ENCODE measurements at places on chromosomes 7 and 10. TPM values are rescaled to one million over a fixed set of nuclear protein-coding genes. Genes with fewer than 3 reads are reported as not detected.

- no peaks in the 10 kb centered on the region for H3K36me3 ChIP-seq
- no peak overlapping the region for H3K27ac ChIP-seq
- H3K4me1 ChIP-seq: no peaks in the 10 kb centered on the region
- no peaks in the 10 kb centered on the region for H3K27me3 ChIP-seq
- DNase-seq: no peak
Measured at GRCh38 chr7:71137479-71137878, 5.5 kb downstream of the GALNT17 start.

DNA sequence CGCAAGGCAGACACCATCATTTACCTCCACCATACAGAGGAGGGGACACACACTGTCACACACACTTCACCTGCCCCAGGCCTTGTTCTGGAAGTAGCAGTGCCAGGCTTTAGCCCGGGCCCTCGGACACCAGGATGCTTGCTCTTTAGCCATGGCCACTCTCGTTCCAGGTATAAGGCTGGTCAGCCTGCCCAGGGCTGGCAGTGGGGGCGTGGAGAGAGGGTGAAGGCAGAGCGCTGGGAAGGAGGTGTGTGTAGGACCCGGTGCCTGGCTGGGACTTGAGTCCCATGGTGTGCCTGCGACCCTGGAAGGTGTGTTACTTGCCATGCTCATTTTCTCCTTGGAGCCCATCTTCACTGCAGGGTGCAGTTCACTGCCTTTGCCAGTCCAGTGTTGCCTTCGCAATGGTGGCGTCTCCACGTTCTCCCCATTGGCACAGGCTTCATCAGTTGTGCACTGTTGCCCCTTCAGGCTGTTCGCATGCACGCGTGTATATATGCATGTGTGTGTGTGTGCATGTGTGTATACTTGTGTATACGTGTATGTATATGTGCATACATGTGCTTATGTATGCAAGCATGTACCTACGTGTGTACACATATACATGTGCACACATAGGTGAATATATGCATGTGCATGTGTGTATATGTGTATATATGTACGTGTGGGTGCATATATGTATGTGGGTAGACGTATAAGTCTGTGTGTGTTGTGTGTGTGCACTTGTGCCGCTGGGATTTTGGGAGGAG, 153.4 kb downstream of the CAMK1D start:
- no peaks in the 10 kb centered on the region for H3K27me3 ChIP-seq
- H3K4me3 ChIP-seq: no peak overlapping the region
- H3K4me1 ChIP-seq: no peaks in the 10 kb centered on the region
- DNase-seq: no peak
- H3K27ac ChIP-seq: no peak overlapping the region
- H3K36me3 ChIP-seq: no peaks in the 10 kb centered on the region

DNA sequence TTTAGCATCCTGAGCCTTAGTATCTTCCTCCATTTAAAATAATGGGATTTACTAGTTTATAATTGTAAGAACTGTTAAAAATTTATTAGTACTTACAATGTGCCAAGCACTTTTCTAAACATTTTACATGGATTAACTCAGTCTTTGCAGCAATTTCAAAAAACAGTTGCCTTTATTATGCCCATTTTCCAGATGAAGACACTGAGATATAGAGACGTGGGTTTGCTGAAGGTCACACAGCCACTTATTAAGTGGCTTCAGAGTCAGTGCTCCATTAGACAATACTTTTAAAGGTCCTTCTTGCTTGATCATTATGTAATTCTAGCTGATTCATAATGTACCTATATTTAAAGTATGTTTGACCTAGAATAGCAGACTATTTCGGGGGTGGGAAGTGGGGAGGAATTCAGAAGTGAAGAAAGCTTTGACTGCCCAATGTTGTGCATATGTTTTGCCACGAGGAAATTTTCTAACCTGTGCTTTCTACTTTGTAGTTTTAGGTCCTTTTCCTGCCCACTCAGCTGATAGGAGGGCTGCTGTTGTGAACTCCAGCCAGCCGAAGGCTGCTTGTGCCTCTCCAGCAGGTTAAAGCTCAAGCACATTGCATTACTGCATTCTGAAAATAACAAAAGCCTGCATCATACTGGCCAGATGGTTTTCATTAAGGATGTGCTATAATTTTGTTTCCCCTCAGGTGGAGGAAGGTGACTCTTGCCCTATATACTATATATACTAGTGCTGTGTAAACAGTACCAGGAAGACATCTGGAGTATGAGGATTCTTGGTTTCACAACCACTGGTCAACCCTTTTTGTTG, 4.3 kb downstream of the PLEKHA8 start:
- H3K27me3 ChIP-seq: no peaks in the 10 kb centered on the region
- peaks cover 27% of the 10 kb centered on the region for H3K4me1 ChIP-seq
- no peaks in the 10 kb centered on the region for H3K36me3 ChIP-seq

GRCh38 chr7:28068811-28069216, 111.8 kb downstream of the JAZF1 start:
- H3K36me3 ChIP-seq: no peaks in the 10 kb centered on the region
- H3K4me3 ChIP-seq: no peak overlapping the region
- no peaks in the 10 kb centered on the region for H3K27me3 ChIP-seq

GRCh38 chr7:79403879-79404278, 49.6 kb downstream of the MAGI2 start:
- no peaks in the 10 kb centered on the region for H3K27me3 ChIP-seq
- no peaks in the 10 kb centered on the region for H3K36me3 ChIP-seq
- no peak for DNase-seq
- H3K27ac ChIP-seq: no peak overlapping the region

Gene ABI1
- total RNA-seq: 20.7 TPM

Gene LIPK
- total RNA-seq: not detected

- H3K4me1 ChIP-seq: no peaks in the 10 kb centered on the region
- H3K27ac ChIP-seq: no peak overlapping the region
- no peak for DNase-seq
- H3K27me3 ChIP-seq: no peaks in the 10 kb centered on the region
- H3K4me3 ChIP-seq: no peak overlapping the region
Measured at GRCh38 chr7:72077786-72078185, 334.4 kb downstream of the CALN1 start.

DNA sequence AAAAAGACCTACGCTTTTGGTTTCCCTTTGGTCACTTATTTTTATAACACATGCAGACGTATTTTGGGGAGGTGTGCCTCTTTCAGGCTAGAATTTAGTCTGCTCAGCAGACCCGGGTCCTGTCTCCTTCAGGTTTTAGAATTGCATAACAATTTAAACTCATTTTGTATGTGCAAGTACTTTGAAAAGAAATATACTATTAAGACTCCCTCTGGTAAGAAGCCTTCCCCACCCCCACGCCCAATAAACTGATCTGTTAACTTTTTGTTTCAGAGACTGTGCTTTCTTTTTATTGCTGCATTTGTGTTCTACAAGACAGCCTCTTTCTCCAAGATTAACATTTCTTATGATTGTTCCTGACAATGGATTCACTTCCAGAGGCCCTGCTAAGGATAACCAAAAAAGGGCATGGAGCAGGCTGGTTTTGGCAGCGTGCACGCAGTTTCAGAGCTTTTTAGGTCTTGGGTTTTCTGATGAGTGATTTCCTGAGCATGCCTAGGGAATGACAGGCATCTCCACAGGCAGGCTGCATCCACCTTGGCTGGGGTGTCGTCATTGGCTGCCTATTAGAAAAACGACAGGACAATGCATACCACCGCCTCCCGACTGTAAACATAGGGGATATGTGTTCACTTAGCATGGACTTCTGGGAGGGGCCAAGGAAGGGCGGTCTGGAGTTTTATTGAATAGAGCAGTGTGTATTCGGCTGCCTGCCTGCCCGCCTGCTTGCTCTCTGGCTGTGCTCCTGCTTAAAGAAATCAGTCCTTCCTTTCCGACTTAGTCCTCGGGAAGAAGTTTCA, at the start of gene CALD1:
Gene CALD1, plus strand, starts transcription at position 694 of the 800 bp plus-strand sequence. CDS start 88,100 bp downstream, outside the sequence.
- peak within 1 kb of the TSS; percentile 45 for H3K27ac ChIP-seq
- H3K27me3 ChIP-seq: no peaks in the 10 kb centered on the region
- H3K4me1 ChIP-seq: peaks cover 29% of the 10 kb centered on the region

DNA sequence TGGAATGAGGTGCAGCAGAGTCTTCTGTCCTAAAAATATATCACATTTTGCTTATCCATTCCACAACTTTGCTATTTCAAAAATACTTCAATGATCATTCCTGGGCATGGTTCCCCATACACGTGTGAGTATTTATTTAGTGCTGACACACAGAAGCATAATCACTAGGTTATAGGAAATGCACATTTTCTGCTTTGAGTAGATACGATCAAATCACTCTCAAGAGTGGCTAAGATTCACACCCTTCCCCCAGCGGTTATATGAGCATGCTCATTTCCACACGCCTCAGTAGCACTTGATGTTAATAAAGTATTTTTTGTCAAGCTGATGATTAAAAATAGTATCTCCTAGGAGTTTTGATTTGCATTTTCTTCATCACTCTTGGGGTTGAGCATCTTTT, 93.5 kb upstream of the LRRC4 start:
- H3K27me3 ChIP-seq: peaks cover 21% of the 10 kb centered on the region
- no peaks in the 10 kb centered on the region for H3K36me3 ChIP-seq
- H3K4me1 ChIP-seq: no peaks in the 10 kb centered on the region
- H3K27ac ChIP-seq: no peak overlapping the region
- no peak for DNase-seq
- H3K4me3 ChIP-seq: no peak overlapping the region

GRCh38 chr7:55878691-55879090, 8.6 kb upstream of the ZNF713 start:
- H3K36me3 ChIP-seq: no peaks in the 10 kb centered on the region
- H3K27me3 ChIP-seq: no peaks in the 10 kb centered on the region
- H3K4me1 ChIP-seq: no peaks in the 10 kb centered on the region
- H3K27ac ChIP-seq: no peak overlapping the region
- no peak for DNase-seq

- no peak overlapping the region for H3K27ac ChIP-seq
- no peak overlapping the region for H3K4me3 ChIP-seq
- H3K36me3 ChIP-seq: no peaks in the 10 kb centered on the region
- no peak for DNase-seq
- no peaks in the 10 kb centered on the region for H3K27me3 ChIP-seq
Measured at GRCh38 chr10:17153321-17153720, 23.7 kb upstream of the CUBN start.

Gene IGF2BP3
- total RNA-seq: 11.7 TPM

GRCh38 chr7:50699143-50699542, 83.6 kb downstream of the GRB10 start:
- peaks cover 8% of the 10 kb centered on the region for H3K36me3 ChIP-seq
- no peak for DNase-seq
- H3K27me3 ChIP-seq: no peaks in the 10 kb centered on the region
- H3K4me3 ChIP-seq: no peak overlapping the region
- H3K27ac ChIP-seq: no peak overlapping the region

GRCh38 chr7:3722396-3722922, 421.4 kb downstream of the SDK1 start:
- no peak overlapping the region for H3K4me3 ChIP-seq
- no peaks in the 10 kb centered on the region for H3K4me1 ChIP-seq
- no peaks in the 10 kb centered on the region for H3K27me3 ChIP-seq
- H3K27ac ChIP-seq: no peak overlapping the region
- DNase-seq: no peak

Gene RNLS
- total RNA-seq: not detected

DNA sequence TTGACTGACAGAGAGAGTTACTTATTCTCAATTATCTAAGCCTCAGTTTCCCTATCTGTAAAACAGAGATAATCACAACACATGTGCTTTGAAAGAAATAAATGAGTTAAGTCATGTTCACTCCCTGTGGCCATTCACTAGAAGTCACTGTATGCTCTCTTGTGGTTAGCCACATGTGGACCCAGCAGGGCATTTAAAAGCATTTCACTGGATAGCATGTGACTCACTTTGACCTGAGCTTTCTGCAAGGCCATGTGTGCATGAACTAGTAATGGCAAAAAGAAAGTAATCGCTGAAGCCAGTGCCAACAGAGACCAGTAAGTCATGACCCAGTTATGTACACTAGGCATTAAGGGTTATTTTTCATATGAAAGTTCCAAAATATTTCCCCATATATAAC, 557.0 kb upstream of the IGFBP3 start:
- H3K4me1 ChIP-seq: peaks cover 14% of the 10 kb centered on the region
- peak overlapping the region; percentile 75 for H3K27ac ChIP-seq
- H3K27me3 ChIP-seq: no peaks in the 10 kb centered on the region
- no peak overlapping the region for H3K4me3 ChIP-seq

GRCh38 chr10:23136462-23136861, 41.1 kb downstream of the MSRB2 start:
- H3K27ac ChIP-seq: no peak overlapping the region
- no peak overlapping the region for H3K4me3 ChIP-seq
- H3K36me3 ChIP-seq: no peaks in the 10 kb centered on the region
- no peaks in the 10 kb centered on the region for H3K4me1 ChIP-seq

- peaks cover 15% of the 10 kb centered on the region for H3K4me1 ChIP-seq
- H3K36me3 ChIP-seq: no peaks in the 10 kb centered on the region
- DNase-seq: no peak
- peak overlapping the region; percentile 70 for H3K4me3 ChIP-seq
- H3K27me3 ChIP-seq: no peaks in the 10 kb centered on the region
- no peak overlapping the region for H3K27ac ChIP-seq
Measured at GRCh38 chr10:102241032-102241443, 274 bp downstream of the PITX3 start.

- H3K4me3 ChIP-seq: no peak overlapping the region
- peaks cover 11% of the 10 kb centered on the region for H3K4me1 ChIP-seq
- no peaks in the 10 kb centered on the region for H3K36me3 ChIP-seq
- no peaks in the 10 kb centered on the region for H3K27me3 ChIP-seq
Measured at GRCh38 chr10:34031400-34031799, 696.9 kb upstream of the NRP1 start.

Gene TRIM50
- total RNA-seq: not detected

- no peaks in the 10 kb centered on the region for H3K27me3 ChIP-seq
- H3K4me1 ChIP-seq: peaks cover 42% of the 10 kb centered on the region
- no peak overlapping the region for H3K27ac ChIP-seq
- peak; percentile 65 for DNase-seq
Measured at GRCh38 chr7:77439572-77439971, 23.4 kb upstream of the GSAP start.

Gene PLCE1
- total RNA-seq: 11.4 TPM

Gene GHRHR
- not detected for total RNA-seq

DNA sequence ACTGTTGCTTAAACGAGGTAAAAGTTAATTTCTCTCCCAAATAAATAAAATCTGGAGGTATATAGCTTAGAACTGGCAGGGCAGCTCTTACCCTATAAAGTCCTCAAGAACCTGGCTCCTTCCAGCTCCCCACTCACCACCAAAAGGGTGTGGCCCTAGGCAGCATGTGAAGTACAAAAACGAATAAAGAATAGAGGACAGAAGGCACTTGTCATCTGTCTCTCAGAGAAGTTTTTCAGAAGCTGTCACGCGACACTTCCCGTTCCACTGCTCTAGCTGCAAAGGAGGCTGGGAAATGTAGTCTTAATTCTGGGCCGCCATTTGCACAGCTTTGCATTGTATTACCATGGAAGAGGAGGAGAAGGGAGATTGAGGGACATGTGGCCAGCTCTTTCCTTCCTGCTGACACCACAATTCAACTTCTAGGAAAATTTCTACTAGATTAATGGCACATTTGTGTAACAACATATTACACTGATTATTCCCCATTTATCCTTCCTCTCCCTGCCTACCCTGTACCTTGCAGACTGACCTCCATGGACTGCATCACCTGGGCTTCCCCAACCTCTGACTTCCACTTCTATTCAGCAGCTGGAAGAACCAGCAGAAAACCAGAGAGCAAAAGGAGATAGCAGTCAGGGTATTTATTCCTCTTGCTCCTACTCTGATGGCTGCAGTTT, 62.2 kb downstream of the CCDC71L start:
- peak; percentile 80 for DNase-seq
- peaks cover 17% of the 10 kb centered on the region for H3K4me1 ChIP-seq
- no peaks in the 10 kb centered on the region for H3K27me3 ChIP-seq
- H3K4me3 ChIP-seq: 0 out of 2 replicates have a peak overlapping the region, but pooled peaks have one; percentile 13
- peak overlapping the region; percentile 80 for H3K27ac ChIP-seq
- no peaks in the 10 kb centered on the region for H3K36me3 ChIP-seq

Gene NPM3
- total RNA-seq: 117 TPM

- peaks cover 11% of the 10 kb centered on the region for H3K4me1 ChIP-seq
- H3K27ac ChIP-seq: no peak overlapping the region
- DNase-seq: no peak
- H3K27me3 ChIP-seq: no peaks in the 10 kb centered on the region
Measured at GRCh38 chr7:101614098-101614938, 14.8 kb downstream of the MYL10 start.

Gene TRIM8
- 103 TPM for total RNA-seq

Gene BTBD16
- total RNA-seq: not detected
